ENCODE measurements at places on chromosomes 5 and 9.

- peak; percentile 94 for DNase-seq
These were observed 13.2 kb upstream of the ZBTB43 start for GRCh38 chr9:126791406-126792230.

- no peak for DNase-seq
These were observed 112.4 kb downstream of the FSTL4 start for GRCh38 chr5:133499895-133500294.

DNA sequence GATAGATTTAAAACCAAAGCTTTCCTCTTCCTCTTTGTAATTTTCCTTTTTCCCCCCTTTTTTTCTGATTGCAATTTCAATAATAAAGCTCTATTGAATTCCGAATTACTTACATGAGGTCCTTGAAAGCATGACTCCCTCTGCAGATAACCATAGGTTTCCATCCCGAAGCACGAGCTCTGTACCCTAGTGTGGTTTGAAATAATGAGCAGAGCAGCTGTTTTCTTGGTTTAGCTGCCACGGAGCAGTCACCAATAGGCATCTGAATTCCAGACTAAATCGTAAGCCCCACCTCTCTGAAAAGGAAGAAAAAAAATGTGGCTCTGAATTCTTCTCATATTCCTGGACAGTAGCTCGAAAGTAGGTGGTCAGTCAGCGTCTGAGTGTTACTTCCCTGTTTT, 18.5 kb upstream of the GNE start:
- DNase-seq: peak; percentile 84

DNA sequence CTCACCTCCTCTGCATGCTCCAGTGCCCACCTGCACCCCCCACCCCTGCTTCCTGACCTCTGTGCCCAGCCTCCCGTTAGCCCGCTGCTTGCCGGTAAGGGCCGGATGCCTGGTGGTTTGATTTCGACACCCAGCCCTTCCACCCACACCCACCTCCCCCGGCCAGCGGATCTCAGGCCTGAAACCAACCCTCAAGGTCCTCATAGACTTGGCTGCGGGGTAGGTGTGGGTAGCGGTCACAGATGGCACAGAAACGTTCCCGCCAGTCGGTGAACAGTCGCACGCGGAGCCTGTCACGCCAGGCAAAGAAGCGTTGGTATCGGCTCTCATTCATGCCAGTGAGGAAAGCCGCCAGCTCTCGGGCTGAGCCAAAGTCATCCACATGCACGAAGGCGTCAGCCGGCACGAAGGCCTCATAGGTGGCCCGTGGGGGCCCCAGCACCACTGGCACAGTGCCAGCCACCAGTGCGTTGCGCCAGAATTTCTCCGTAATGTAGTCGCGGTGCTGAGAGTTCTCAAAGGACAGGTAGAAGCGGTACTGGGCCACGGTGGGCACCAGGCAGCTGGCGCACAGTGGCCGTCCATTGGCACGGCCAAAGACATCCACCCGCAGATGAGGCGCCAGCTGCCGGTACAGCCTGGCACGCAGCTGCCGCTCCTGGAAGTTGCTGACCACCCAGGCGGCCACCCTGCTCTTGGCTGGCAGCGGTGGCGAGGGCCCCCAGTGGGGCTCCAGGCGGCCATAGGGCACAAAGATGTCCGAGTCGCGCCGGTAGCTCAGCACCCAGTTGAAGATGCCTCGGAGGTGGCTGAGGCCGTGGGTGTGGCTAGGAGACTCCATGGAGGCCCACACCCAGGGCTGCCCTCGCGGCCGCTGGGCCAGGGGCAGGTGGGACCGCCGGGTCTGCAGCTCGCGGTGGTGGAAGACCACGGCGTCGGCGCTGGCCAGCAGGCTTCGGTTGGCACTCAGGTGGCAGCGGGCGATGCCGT, 1.1 kb downstream of the FUT7 start:
- DNase-seq: no peak

DNA sequence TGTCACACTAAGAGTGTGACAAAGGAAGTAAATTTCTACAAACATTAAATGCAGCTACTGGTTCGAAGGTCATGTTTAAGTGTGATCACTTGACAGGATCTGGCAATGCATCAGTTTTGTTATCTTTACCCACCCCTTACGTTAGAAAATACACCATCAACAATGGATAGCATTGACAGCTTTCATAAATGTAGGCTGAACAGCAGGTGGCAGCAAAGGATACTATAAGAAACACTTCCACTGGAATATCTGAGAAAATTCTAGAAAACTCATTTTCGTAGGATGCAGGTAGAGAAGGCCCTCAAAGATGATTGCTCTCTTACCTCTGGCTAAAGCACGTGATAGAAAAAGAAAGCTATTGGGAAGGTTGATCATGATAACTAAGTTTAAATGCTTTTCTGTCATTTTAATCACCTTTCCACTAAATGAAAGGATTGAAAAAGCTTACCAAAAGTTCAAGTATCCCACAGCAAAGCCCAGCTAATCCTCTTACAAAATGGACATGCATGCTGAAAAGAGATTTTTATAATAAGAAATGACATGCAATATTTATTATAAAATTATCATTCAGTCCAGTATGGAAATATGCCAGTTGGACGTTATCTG, 292.5 kb downstream of the PARP8 start:
- DNase-seq: peak; percentile 39

GRCh38 chr9:75390951-75391350, 302.6 kb downstream of the OSTF1 start:
- DNase-seq: peak; percentile 56

DNA sequence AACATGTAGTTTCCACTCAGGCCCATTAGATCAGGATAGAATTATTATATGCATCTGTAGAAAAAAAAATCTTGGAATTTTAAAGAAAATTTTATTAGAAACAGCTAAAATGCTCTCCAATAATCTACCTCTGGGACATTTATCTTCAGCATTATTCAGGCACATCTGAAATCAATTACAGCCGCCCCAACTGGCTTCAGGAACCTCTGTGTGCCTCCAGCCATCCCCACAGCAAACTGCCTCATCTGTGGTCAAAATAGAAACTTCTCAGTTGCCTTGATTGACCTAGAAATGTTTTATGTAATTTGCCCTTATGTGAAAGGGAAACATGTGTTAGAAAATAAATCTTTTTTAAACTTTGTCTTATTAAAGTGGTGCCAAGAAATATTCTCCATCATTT, 120.1 kb upstream of the LPAR1 start:
- peak; percentile 28 for DNase-seq

- DNase-seq: no peak
These were observed 113.0 kb upstream of the SELENOP start for GRCh38 chr5:42924686-42925085.

- DNase-seq: no peak
These were observed 19.9 kb downstream of the IDNK start for GRCh38 chr9:83642793-83643192.

- DNase-seq: no peak
These were observed 580.2 kb upstream of the PTPRD start for GRCh38 chr9:11192993-11193392.

DNA sequence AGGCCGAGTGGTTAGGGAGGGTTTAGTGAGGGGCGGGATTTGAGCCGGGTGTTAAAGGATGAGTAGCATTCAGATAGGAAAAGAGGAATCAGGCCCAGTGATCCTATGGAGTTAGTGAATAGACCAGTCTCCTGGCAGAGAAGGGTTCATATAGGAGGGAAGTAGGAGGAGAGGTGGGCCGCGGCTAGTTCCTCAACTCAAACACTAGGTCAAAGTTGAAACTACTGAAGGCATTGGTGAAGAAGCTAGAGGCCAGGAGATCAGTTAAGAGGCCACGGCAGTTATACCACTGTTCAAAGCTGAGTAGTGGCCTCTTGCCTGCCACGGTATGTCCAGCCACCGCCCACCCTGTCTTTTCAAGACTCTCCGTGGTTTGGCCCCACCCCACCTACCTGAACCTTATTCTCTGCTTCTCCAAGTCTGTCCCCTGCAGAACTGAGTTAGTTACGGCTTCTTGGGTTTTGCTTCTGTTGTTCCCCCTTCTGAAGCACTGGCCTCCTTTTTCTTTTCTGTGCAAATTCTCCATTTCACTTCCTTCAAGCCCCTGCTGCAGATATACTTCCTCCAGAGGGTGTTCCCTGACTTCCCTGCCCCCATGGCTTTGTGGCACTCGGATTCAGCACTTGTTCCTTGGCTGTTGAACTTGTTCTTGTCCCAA, 1.8 kb downstream of the ZBTB34 start:
- no peak for DNase-seq

- no peak for DNase-seq
These were observed 218.5 kb downstream of the RANBP17 start for GRCh38 chr5:171080186-171080938.

GRCh38 chr9:14895806-14896205, 14.4 kb downstream of the FREM1 start:
- DNase-seq: no peak

GRCh38 chr9:120324996-120325642, 254.8 kb downstream of the CDK5RAP2 start:
- DNase-seq: no peak

GRCh38 chr5:119678351-119679028, 49.1 kb downstream of the FAM170A start:
- DNase-seq: no peak

DNA sequence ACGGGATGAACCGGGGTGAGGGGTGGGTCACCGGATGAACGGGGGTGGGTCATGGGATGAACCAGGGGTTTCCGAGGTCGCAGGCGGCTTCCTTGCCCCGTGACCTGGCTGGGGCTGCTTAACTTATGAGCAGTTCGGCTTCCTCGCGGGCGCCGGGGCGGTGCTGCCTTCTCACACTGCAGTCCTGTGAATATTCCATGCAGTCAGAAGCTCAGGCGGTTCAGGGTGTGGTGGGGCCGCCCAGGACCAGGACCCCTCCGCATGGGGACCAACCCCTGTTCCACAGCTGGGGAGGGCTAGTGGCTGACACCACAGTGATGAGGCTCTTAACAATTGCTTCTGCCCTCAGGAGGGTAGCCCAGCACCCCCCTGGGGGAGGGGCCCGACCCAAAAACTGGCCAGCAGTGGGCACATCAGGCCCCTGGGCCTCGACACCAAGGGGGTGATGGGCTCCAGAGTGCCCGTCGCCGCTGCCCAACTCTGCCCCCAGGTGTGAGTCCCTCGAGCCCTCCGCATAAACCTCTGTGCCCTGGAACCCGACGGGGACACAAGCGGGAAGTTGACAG, 30.9 kb upstream of the SLC9A3 start:
- DNase-seq: no peak

GRCh38 chr9:87713278-87713987, 12.5 kb upstream of the CTSL start:
- peak; percentile 96 for DNase-seq

GRCh38 chr9:127159325-127159801, 36.9 kb upstream of the ANGPTL2 start:
- peak; percentile 83 for DNase-seq

DNA sequence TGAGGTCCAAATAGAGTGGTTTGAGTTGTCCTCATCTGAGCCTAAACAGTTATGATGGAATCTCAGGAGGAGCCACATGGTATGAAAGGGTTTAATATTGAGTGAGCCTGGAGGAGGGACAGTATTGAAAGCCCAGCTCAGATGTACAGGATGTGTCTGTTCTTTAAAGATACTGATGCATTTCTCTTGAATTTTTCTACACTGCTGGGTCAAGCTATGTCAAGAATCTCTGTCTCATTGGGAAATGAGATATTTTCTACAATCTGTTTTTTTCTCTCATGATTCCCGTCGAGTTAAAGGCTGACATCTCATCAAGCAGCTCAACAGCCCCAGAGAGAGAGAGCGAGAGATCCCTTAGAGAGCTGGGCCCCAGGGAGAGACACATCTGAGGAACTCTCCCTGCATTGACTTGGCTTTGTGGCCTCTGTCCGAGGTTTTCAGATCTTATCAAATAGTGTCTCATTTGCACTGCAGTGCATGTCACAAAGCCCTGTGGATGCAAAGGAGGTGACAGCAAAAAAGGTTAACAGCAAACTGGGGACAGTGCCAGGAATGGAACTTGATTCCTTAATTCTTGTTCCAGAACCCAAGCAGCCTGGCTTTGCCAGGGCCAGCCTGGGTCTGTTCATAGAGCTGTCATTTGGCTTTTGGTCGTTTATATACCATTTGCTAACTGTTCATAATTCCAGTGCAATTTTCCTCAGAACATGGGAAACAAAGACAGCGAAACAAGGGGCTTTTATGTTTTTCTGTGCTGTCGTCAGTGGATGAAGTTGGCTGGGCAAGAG, 19.0 kb upstream of the ACTBL2 start:
- DNase-seq: no peak

DNA sequence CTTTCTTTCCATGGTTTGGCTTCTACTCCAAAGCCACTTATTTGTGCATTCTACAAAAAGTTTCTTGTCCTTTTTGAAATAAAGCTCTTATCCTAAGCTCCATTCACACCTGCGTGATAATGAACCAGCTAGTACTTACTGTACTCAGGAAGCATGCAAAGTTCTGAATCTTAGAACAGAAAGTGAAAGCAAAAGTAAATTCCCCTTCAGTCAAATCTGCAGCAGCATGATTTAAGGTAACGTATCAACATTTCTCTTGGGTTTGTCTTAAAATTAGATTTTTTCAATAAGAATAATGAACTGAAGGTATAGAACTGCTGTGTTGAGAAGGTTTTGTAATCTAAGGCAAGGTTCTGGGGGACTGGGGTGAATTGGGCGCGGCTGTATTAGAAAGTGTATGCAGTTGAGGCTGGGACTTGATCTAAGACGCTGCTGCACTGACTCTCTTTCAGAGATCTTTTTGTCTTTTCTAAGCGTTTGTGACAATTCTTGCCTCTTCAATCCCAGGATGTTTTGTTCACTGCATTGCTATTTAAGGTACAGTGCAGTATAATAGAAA, at the start of gene ERAP2:
TSS of gene ERAP2 (plus strand) at position 209 of the 559 bp plus-strand sequence. CDS start 3,186 bp downstream, outside the sequence.
- peak; percentile 76 for DNase-seq

DNA sequence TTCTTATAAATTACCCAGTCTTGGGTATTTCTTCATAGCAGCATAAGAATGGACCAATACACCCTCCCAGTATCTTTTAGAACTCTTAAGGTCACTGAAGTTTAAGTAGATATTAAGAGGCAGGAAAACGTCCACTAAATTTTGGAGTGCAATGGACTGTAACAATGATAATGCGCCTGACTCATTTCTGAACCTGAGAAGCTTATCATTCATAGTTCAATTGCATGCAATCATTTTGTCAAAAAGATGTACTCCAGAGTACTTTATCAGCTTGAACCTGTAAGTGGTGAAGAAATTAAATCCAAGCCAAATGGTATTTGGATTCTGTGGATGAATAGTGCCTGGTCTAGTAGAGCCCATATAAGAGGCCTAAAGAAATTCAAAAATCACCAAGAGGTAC, 196.5 kb upstream of the CDH9 start:
- DNase-seq: no peak

DNA sequence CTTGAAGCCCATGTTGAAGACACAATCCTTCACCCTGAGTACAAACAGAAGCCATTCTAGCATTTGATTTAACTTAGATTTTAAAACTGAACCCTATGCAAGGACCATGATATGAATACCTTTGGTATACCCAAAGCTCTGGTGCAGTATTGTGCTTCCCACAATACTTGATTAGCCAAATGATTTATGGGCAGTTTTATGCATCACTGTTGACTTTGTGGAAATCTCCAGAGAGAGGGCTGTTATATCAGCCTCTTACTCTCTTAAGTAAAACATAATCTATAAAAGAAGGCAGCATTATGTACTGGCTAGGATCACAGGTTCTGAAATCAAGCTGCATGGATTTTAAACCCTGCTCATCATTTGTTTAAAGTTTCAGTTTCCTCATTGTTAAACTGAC, 762.8 kb downstream of the EFNA5 start:
- no peak for DNase-seq

GRCh38 chr5:103057208-103058130, 62.5 kb downstream of the GIN1 start:
- peak; percentile 14 for DNase-seq

GRCh38 chr9:107782789-107783188, 293.2 kb upstream of the KLF4 start:
- no peak for DNase-seq

GRCh38 chr9:136538599-136539426, 7.0 kb downstream of the NOTCH1 start:
- DNase-seq: no peak
